Neural progenitor cell (in vitro differentiated cells): ENCODE measurements at places on chromosomes 3 and 15. TPM values are rescaled to one million over a fixed set of nuclear protein-coding genes. Genes with fewer than 3 reads are reported as not detected.

Gene RTP3
- total RNA-seq, result not detected in 2 replicates

DNA sequence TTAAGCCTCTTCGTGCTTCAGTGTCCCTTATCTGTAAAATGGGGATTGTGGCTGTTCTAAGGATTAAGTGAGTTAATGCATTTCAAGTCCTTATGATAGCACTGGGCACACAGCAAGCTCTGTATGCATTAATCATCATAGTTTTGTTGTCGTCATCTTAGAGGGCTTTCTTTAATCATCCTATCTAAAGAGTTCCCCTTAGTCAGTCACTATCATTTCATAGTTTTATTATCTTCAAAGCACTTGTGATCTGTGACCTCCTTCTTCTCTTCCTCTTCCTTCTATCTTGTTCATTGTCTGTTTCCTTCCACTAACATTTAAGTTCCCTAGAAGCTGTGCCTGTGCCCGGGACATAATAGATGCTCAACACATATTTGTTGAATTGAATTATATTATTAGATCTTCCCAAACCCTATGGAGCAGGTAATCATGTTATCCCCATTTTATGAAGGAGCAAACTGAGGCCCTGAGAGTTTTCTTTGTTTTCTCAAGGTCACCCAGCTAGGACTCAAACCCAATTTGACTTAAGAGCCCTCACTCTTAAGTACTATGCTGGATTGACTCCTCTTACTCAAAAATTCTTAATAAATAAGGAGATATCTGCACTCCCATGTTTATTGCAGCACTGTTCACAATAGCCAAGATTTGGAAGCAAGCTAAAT is 24.1 kb downstream of the DUOX2 start:
- no peak for DNase-seq

DNA sequence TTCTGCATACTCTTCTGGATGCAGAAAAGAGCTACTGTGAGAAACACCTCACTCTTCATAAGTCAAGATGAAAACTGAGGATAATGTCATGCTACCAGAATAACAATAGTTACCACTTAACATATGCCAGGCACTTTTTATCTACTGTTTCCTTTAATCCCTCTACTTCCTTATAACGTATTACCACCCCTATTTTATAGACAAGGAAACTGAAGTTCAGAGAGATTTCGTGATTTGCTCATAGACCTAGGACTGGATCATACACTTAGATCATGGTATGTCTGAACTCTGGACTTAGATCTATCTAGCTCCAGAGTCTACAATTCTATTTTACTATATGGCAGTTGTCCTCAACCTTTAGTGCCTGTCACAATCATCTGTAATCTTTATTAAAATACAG is 155.7 kb upstream of the TSPAN3 start:
- no peak for DNase-seq

- no peak for DNase-seq
Observed at GRCh38 chr15:32834156-32834555, 116.4 kb downstream of the GREM1 start.

Gene FBLN2
- 15.0 and 15.9 TPM in 2 replicates for total RNA-seq

GRCh38 chr3:146542978-146543377 is 1.4 kb downstream of the PLSCR1 start:
- no peak for DNase-seq

Gene CHST2
- total RNA-seq, result 5.9 and 10.3 TPM in 2 replicates

DNA sequence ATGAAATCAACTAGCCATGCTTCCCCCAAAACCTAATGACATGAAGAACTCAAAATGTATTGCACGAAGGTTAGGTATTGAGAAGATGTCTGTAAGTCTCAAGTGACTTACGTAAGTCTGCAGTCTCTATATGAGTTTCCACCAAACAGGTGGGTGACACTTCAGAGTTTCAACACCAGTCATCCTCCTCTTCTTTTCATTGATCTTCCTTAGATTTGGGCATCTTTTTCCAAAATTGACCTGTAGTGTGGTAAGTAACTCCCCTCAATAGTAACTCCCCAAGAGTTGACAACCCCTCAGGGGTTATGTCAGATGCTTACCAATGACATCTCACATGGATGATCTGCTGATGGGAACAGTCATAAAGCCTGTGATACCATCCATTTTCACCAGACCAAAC is 46.1 kb downstream of the GPR176 start:
- DNase-seq, result no peak

DNA sequence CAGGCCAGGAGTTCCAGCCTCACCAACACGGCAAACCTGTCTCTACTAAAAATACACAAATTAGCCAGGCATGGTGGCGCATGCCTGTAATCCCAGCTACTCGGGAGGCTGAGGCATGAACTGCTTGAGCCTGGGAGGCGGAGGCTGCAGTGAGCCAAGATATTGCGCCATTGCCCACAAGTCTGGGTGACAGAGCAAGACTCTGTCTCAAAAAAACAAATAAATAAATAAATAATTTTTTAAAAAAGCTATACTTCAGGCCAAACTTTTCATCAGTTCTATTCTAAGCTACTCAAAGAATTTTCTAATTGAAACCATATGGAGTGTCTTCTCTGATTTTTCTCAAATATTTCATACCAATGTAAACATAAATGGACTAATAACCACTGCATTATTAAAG is 43.5 kb downstream of the PHC3 start:
- DNase-seq, result no peak
